Muscle of leg (tissue), 16 donors: ENCODE measurements at places on chromosomes 2 and 18. TPM values are rescaled to one million over a fixed set of nuclear protein-coding genes. Genes with fewer than 3 reads are reported as not detected.

GRCh38 chr2:69453475-69454129 is 16.4 kb upstream of the NFU1 start:
- DNase-seq, result no peak

- DNase-seq, result peak; percentile 18
Measured at GRCh38 chr2:204033611-204034495, 97.3 kb downstream of the ICOS start.

DNA sequence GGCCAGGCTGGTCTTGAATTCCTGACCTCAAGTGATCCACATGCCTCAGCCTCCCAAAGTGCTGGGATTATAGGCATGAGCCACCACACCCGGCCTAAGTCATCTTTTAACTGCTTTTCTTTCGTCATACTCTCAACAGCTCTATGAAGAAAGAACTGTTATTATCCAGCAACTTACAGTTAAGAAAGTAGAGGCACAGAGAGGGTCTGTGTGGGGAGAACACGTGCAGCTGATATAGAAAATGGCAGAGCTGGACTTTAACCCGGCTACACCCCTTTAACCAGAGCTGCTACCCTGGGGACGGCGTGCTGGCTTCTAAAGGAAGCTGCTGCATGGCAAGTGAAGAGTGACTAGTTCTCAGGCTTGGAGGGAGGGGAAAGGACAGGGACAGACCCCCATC is 25.5 kb downstream of the IGFBP2 start:
- no peak for DNase-seq

DNA sequence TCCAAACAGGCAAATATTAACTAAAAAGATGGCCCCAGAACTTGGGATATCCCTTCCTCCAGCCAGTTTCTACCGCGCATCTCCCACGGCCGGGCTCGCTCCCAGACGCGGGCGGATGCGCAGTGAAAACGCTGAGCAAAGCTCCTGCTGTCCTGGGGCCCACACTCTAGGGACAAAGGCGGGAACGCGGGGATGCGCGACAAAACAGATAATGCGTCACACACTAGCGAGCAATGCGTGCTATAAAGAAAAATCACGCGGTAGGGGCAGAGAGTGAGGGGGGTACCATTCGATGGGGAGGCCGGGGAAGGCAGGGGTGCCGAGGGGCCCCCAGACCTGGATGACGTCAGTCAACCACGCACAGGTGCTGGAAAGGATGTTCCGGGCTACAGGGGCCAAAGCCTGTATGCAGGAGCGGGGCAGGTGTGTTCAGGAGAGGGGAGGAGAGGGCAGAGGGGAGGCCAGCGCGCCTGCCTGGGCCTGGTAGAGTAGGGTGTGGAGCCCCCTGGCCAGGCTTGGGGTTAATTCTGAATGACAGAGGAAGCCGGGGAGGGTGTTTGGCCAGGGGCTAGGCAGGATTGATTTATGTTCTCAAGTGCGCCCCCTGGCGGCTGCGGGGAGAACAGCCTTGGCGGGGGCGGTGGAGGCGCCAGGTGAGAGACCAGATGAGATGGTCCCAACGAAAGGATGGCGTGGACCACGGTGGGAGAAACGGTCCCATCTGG is 14.9 kb upstream of the ITM2C start:
- no peak for DNase-seq

Gene FSHR
- total RNA-seq, result 0.31 TPM

Gene TET3
- total RNA-seq, result 5.5 TPM

Gene FBXO11
- total RNA-seq, result 39.9 TPM
